HT1080 (cell line): ENCODE measurements at places on chromosomes 4 and X.

GRCh38 chr4:1749370-1749769, 28.0 kb downstream of the TACC3 start:
- DNase-seq, result no peak

DNA sequence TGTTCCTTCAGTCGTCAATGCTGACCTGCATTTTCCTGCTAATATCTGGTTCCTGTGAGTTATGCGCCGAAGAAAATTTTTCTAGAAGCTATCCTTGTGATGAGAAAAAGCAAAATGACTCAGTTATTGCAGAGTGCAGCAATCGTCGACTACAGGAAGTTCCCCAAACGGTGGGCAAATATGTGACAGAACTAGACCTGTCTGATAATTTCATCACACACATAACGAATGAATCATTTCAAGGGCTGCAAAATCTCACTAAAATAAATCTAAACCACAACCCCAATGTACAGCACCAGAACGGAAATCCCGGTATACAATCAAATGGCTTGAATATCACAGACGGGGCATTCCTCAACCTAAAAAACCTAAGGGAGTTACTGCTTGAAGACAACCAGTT, 12.6 kb downstream of the TLR8 start:
- DNase-seq, result no peak

DNA sequence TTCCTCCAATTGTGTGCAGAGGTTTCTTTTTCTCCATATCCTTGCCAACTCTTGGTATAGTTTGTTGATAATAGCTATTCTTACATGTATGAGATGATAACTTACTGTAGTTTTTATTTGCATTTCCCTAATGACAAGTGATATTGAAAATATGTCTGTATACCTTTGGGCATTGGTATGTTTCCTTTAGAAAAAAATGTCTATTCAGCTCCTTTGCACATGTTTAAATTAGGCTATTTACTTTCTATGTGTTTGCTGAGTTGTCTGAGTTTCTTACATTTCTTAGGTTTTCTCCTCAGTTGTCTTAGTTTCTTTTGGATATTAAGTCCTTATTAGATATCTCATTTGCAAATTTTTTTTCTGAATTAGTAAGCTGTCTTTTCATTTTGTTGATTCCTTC, 487.3 kb upstream of the EPHA5 start:
- DNase-seq, result no peak

DNA sequence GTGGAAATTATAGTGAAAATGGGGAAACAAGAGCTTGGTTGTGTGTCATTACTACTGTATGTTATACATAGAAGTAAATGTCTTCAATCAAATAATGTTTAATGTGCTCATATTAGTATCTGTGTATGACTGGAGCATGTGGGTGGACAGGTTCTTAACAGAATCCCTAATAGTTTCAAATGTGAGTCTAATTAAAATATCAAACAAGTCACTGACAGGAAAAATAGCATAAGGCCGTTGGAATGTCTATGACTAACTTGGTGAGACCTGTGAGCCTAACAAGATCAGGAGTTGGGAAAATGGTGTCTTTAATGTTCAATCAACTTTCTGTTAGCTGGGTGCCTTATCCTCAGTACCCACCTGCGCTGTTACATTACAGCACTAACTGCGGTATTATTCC, 6.2 kb upstream of the CXCL3 start:
- peak; percentile 54 for DNase-seq

DNA sequence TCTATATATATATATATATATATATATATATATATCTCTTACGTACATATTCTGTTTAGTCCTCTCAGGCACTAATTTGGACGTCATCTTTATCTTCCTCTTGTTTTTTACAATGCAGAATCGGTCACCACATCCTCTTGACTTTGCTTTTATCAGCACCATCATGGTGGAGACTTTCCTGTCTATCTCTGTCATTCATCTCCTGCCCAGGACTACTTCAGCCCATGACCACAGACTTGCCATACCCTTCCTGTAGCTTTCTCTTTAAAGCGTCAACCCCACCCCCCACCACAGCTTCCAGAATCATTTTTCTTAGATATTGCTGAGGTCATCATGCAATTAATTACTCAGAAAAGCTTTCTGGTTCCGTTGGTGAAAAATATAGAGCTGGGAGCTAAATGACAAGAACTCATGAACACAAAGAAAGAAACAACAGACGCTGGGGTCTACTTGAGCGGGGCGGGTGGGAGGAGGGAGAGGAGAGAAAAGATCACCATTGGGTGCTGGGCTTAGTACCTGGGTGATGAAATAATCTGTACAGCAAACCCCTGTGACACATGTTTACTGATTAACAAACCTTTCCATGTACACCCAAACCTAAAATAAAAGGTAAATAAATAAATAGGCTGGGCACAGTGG, 30.5 kb upstream of the PRKX start:
- no peak for DNase-seq

GRCh38 chrX:11791090-11791489, 33.1 kb downstream of the MSL3 start:
- DNase-seq, result no peak

DNA sequence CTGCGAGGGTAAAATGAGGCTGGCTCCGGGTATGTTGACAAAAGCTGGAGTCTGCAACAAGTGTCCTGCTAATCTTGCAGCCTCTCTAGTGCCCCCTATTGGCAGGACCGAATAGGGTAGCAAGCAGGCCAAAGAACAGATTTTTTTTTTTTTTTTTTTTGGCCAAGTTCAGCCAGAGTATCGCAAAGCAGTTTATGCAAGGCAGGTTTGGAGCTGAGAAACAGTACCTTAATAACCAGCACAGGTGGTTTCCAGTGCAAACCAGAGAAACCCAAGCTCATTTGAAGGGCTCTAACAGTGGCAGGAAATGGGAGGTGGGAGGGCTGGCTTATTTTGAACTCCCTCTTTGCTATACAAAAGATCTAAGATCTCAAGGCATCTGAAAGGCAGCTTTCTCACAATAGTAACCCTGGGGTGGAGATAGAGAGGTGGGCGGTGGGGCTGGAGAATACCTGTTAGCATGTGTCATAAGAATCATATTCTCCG, 38.2 kb upstream of the OCIAD2 start:
- no peak for DNase-seq

DNA sequence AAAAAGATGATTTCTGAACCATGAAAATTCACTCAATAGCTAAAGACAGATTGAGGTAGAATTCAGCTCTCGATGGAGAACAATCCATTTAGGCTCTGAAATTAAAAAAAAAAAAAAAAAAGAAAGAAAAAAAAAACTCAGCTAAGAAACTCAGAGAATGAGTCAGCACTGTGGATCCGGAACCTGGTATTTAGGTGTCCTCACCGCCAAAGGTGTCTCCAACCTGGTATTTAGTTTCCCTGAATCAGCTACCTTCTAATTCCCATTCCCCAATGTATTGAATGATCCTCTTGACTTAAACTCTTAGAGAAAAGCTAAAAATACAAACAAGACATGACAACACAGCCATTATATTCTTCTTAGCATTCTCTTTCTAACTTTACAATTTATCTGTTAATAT, 150.3 kb upstream of the RASGEF1B start:
- DNase-seq, result no peak

DNA sequence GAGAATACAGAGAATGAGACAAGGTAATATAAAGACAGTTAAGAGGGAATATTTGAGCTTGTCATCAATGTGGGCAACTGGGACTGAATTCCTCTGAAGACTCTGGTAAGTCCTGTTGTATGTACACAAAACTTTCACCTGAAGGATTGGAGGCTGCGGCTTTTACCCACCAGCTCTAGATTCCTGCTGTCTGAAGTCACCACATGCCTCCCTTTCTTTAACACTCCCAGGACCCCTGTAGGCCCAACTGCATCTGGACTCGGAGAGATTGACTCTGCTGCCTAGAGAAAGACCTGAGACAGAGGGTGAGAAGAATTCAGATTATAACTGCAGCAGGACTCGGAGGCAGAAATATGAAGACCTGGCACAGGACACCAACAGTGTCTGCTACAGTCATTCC, 1048.0 kb downstream of the PDHA2 start:
- DNase-seq, result peak; percentile 6

DNA sequence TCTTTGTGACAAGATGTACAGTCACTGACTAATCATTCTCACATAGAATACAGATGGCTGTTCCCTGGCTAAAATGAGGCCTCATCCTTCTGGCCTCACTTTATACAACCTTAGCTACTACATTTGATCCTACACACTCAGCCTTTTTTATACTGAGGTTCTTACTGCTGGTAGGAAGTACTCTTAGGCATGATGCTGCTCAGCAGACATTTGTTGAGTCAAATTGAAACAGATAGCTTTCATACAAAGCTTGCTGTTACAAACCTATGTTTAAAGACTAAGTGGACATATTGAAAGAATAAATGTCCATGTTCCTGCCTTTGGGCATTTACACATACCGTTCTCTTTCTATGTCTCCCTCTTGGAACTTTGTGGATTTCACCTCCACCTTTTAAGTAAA, 154.9 kb downstream of the NPFFR2 start:
- DNase-seq, result no peak

DNA sequence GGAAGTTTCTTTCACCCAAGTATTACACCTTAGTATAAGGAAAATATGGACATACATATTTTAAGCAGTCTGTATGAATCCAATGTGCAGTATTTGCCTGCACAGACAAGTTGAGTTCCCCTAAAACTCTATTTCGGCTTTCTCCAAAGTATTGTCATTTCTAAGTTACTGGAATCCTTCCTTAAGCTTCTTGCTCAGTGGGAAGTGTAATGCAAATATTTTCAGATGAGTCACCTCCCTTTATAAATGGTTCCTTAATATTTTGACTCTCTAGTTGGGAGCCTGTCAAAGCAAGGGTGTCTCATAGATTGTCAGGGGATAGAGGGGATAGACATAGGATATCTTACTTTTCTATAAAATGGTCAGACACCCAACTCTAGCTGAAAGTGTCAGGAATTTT, 178.6 kb downstream of the NAA11 start:
- DNase-seq, result peak; percentile 8

- DNase-seq, result no peak
Observed at GRCh38 chr4:2289955-2290333, 28.0 kb upstream of the MXD4 start.

DNA sequence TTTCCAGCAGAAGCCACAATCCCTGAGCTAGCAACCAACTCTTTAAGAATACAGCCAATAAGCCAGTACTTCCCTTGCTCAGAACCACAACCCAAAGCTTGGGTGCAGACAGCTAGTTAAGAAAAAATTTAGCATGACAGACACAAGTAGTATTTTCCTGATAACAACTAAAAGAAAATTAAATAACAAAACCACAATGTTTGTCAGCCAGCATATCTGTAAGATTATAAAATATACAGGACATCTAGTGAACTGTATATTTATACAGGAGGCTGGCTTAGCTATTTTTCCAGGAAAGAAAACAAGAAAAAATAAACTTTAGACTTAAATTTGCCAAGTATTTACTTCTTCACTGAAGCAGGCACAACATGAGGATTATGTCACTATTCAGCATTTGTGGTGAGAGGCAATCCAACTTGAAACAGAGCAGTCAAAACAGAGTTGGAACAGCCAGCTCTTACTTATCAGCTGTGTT, 6.6 kb downstream of the PF4V1 start:
- DNase-seq, result no peak

GRCh38 chrX:9102956-9103355, 69.0 kb upstream of the FAM9B start:
- DNase-seq, result no peak

DNA sequence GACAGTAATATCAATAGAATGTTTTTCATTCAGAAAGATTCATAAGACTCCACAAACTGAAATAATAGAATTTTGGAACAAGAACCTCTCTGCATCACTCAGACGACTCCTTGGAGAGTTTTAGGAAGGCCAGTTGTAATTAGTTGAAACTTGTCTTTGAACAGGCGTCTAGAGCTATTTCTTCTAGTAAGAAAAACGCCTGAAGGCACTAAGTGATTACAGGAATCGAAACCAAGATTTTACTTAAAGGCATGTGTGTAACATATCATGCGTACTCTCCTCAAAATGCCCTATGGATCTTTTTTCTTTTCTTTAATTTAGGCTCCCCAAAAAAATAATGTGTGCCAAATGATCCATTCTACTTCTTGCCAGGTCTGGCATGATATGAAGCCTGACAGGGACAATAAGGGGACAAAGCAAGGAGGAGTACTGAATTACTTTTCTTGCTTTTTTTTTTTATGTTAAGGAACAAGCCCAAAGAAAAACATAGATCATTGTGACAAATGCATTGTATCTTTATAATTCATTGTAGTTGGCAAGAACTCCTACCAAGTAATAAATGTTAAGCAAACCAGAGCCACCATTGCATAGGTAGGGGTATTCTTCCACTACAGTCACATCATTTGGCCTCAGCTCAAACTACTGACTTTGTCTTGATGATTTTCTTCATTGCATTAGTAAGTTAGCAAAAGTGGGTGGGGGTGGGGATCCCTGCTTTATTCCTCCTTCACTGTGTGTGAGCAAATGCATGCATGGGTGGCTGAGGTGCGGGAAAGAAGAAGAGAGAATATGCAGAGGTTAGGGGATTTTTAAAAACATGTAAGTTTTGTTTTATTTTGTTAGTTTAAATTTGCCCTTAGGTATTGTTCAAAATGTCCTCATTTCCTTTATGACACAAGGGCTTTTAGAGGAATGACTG, 79.9 kb upstream of the ATOH1 start:
- no peak for DNase-seq

- peak; percentile 12 for DNase-seq
Observed at GRCh38 chrX:129823115-129823514, 20.6 kb downstream of the ZDHHC9 start.

- no peak for DNase-seq
Observed at GRCh38 chr4:143390764-143391163, 54.1 kb downstream of the GAB1 start.

- no peak for DNase-seq
Observed at GRCh38 chr4:8830611-8831200, 40.9 kb downstream of the HMX1 start.

- no peak for DNase-seq
Observed at GRCh38 chrX:129797251-129797906, 17.6 kb downstream of the SASH3 start.

- DNase-seq, result no peak
Observed at GRCh38 chrX:5390376-5390775, 838.3 kb downstream of the NLGN4X start.

DNA sequence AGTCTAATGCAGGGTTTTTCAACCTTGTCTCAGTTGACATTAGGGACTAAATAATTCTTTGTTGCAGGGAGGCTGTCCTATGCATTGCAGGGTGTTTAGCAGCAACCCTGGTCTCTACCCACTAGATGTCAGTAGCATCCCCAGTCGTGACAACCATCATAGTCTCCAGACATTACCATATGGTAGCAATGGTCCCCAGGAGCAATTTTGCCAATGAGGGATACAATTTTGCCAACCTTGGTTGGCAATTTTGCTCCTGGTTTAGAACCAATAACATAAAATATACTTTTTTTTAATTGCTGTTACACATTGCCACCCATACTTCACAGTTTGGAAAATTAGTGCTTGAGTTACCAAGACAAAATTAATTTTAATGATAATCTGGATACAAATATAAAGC, 6.0 kb downstream of the EREG start:
- DNase-seq, result peak; percentile 63
